ENCODE measurements at places on chromosomes 13 and 19. TPM values are rescaled to one million over a fixed set of nuclear protein-coding genes. Genes with fewer than 3 reads are reported as not detected.

DNA sequence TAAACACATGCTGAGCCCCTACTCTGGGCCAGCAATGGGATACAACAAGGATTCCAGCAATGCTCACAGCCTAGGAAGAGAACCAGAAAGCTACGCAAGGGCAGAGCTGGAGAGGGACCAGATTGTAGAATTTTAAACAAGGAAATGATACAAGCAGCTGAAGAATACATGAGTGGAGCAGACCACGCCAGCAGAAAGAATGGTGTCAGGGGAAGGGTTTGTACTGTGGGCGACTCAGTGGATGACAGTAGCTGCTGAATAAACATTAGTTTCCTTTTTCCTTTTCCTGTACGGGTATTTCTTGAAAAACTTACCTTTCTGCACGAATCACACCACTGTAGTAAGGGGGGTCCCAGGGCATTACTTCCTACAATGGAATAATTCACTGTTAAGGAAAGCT is 30.7 kb downstream of the MIPEP start:
- H3K27ac ChIP-seq = no peak overlapping the region
- no peak overlapping the region for H3K4me3 ChIP-seq
- H3K36me3 ChIP-seq = no peaks in the 10 kb centered on the region
- H3K4me1 ChIP-seq = no peaks in the 10 kb centered on the region

GRCh38 chr13:21639561-21639960 is 31.3 kb upstream of the FGF9 start:
- H3K36me3 ChIP-seq = no peaks in the 10 kb centered on the region
- no peak for DNase-seq
- H3K4me1 ChIP-seq = no peaks in the 10 kb centered on the region
- H3K4me3 ChIP-seq = no peak overlapping the region
- H3K27me3 ChIP-seq = peaks cover 4% of the 10 kb centered on the region

DNA sequence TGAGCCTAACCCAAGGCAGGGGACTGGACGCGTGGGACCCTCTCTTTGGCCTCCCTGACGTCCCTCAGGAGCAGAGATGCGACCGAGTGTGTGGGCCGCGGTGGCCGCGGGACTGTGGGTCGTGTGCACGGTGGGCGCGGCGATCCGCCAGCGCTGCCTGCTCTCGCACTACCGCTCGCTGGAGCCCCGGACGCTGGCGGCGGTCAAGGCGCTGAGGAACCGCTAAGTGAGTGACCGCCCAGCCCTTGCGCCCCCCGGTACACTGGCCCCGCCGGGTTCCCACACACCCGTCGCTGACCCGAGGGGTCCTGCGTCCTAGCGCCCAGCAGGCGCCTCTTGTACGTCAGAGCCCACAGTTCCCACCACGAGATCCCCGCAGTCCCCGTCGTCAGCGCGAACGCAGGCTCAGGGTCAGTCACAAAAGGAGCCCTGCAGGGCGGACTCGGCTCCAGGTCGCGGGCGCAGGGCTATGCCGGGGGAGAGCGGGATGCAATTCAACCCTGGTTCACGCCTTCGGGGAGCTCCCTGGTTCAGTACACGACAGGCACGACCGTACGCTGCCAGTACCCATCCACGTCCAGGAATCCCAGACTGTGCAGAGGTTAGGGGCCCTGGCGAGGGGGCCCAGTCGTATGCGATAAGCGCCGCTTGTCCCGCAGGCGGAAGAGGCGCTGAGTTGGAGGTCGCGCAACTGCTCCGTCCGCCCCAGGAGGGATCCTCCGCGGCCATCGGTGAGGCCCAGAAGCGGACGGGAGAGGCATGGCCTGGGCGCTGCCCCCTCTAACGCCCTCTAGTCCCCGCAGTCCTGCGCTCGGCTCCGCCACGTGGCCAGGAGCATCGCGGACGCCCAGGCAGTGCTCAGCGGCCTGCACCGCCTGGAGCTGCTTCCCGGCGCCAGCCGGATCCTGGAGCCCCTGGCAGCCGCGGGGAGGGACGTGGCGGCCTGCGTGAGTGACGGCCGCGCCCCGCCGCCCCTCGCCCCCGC is 3.6 kb upstream of the IFNL2 start:
- no peak overlapping the region for H3K27ac ChIP-seq
- DNase-seq = no peak
- no peaks in the 10 kb centered on the region for H3K36me3 ChIP-seq
- H3K27me3 ChIP-seq = peaks cover 54% of the 10 kb centered on the region

DNA sequence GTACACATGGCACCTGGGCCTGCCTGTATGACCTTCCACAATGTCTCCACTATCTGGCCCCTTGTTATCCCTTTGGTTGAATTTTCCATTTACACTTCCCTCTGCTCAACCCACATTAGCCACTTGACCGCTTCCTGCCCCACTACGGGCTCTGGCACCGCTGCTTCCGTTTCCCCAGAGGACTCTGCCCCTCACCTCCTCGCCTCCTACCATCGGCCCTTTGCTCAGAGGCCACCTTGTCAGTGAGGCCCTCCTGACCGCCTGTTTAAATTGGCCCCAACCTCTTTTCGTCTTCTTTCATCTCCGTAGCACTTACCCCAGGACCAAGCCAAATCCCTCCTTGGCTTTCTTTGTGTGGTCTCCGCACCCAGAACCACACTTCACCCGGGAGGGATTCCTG is 47.4 kb downstream of the SOX1 start:
- no peak for DNase-seq
- H3K27ac ChIP-seq = no peak overlapping the region
- H3K4me1 ChIP-seq = no peaks in the 10 kb centered on the region

- DNase-seq = no peak
- H3K27me3 ChIP-seq = peaks cover 3% of the 10 kb centered on the region
These were observed 102.6 kb upstream of the SERP2 start for GRCh38 chr13:44271031-44271455.

GRCh38 chr19:10817291-10818038 is 18.5 kb downstream of the TMED1 start:
- peak overlapping the region; percentile 42 for H3K27ac ChIP-seq
- no peaks in the 10 kb centered on the region for H3K27me3 ChIP-seq
- DNase-seq = no peak
- no peak overlapping the region for H3K4me3 ChIP-seq

GRCh38 chr13:60655256-60655655 is 258.2 kb downstream of the TDRD3 start:
- no peaks in the 10 kb centered on the region for H3K27me3 ChIP-seq
- no peak overlapping the region for H3K4me3 ChIP-seq
- no peak overlapping the region for H3K27ac ChIP-seq
- H3K36me3 ChIP-seq = no peaks in the 10 kb centered on the region
- H3K4me1 ChIP-seq = no peaks in the 10 kb centered on the region
- no peak for DNase-seq

- no peak overlapping the region for H3K27ac ChIP-seq
- peaks cover 3% of the 10 kb centered on the region for H3K4me1 ChIP-seq
- no peaks in the 10 kb centered on the region for H3K27me3 ChIP-seq
- DNase-seq = no peak
- H3K36me3 ChIP-seq = peaks cover 23% of the 10 kb centered on the region
These were observed 141.8 kb downstream of the ABCC4 start for GRCh38 chr13:95159458-95159857.

DNA sequence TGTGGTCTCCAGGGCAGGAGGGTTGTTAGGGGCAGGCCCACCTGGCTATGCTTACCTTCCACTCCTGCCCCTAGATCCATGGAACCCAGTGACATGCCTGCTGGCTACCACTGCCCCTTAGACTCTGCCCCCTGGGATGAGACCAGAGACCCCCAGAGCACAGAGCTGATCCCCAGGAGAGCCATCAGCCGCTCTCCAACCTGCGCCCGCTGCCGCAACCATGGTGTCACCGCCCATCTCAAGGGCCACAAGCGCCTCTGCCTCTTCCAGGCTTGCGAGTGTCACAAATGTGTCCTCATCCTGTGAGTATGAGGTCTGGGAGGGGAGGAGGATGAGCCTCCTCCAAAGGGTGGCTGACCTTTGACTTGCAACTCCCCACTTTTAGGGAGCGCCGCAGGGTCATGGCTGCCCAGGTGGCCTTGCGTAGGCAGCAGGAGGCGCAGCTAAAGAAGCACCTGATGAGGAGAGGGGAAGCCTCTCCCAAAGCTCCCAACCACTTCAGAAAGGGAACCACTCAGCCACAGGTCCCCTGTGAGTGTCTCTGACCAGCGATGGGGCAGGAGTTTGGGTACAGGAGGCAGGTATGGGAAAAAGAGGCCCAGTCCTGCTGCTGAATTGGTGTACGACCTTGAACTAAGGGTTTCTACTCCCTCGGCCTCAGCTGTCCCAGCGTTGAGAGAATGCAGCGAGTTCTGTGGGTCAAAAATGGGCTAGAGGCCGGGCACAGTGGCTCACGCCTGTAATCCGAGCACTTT is 2.7 kb downstream of the DMRTC2 start:
- no peak overlapping the region for H3K27ac ChIP-seq
- no peak overlapping the region for H3K4me3 ChIP-seq
- H3K36me3 ChIP-seq = no peaks in the 10 kb centered on the region
- no peaks in the 10 kb centered on the region for H3K4me1 ChIP-seq
- peaks cover 8% of the 10 kb centered on the region for H3K27me3 ChIP-seq

DNA sequence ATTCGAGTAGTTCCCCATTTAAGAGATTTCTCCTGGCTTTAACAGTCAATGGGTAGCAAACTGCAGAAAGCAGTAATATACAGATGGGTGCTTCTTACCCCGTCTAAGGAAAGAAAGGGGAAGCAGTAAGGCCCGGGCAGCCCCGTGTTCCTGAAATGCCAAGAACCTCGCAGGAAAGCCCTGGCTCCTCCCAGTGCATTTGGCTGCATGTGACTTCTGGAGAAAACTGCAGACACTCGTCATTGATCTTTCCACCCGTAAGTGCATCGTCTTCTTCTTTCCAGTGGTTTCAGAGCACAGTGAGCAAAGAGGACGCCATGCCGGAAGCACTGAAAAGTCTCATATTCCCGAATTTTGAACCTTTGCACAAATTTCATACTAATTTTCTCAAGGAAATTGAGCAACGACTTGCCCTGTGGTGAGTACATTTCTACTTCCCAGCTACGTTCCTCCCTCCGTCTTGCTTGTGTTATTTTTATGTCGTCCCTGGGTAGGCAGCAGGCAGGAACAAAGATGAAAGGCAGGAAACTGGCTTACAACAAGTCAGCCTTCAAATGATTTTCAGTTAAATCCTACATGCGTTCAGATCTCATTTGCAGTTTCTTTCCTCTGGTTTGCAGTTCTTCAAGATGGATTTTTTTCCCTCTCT is 165.2 kb downstream of the STK24 start:
- H3K4me1 ChIP-seq = no peaks in the 10 kb centered on the region
- DNase-seq = no peak
- H3K4me3 ChIP-seq = no peak overlapping the region
- H3K36me3 ChIP-seq = peaks cover 24% of the 10 kb centered on the region
- H3K27me3 ChIP-seq = no peaks in the 10 kb centered on the region
- H3K27ac ChIP-seq = no peak overlapping the region

- no peaks in the 10 kb centered on the region for H3K27me3 ChIP-seq
- no peak overlapping the region for H3K4me3 ChIP-seq
- peaks cover 14% of the 10 kb centered on the region for H3K4me1 ChIP-seq
- no peaks in the 10 kb centered on the region for H3K36me3 ChIP-seq
- peak; percentile 57 for DNase-seq
These were observed 156.4 kb upstream of the FREM2 start for GRCh38 chr13:38530492-38530891.

DNA sequence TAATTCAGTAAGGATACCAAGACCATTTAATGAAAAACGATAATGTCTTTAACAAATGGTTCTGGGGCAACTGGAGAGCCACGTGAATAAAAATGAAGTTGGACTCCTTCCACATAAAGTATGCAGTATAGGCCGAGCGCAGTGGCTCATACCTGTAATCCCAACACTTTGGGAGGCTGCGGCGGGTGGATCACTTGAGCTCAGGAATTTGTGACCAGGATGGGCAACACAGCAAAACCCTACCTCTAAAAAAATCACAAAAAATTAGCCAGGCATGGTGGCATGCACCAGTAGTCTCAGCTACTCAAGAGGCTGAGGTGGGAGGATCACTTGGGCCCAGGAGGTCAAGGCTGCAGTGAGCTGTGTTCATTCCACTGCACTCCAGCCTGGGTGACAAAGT is 20.6 kb upstream of the CD33 start:
- no peaks in the 10 kb centered on the region for H3K27me3 ChIP-seq
- no peaks in the 10 kb centered on the region for H3K4me1 ChIP-seq
- no peaks in the 10 kb centered on the region for H3K36me3 ChIP-seq
- H3K4me3 ChIP-seq = no peak overlapping the region
- DNase-seq = no peak
- H3K27ac ChIP-seq = no peak overlapping the region

DNA sequence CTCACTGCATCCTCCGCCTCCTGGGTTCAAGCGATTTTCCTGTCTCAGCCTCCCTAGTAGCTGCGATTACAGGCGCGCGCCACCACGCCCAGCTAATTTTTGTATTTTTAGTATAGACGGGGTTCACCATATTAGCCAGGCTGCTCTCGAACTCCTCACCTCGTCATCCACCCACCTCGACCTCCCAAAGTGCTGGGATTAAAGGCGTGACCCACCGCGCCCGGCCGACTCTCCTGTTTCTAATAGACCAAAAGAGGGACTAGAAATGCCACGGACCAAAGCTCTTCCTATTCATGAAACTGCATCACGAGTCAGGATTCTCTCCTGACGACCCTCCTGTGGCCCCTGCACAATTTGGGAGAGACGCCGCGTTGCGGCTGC is 563 bp downstream of the ZNF43 start:
- peaks cover 20% of the 10 kb centered on the region for H3K36me3 ChIP-seq
- no peak for DNase-seq

DNA sequence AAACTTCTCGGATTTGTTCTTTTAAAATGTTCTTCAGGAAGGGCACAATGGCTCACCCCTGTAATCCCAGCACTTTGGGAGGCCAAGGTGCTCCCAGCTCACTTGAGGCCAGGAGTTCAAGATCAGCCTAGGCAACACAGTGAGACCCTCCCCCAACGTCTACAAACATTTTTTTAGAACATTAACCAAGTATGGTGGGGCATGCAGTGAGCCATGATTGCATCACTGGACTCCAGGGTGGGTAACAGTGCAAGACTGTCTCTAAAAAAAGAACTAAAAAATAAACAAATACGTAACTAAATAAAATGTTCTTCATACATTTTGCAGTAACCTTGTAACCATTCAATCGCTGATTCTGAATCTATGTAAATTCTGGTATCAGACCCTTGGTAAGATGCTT is 2.1 kb upstream of the IPO5 start:
- peak overlapping the region; percentile 22 for H3K27ac ChIP-seq
- H3K4me1 ChIP-seq = peaks cover 34% of the 10 kb centered on the region
- DNase-seq = no peak
- H3K4me3 ChIP-seq = no peak overlapping the region

DNA sequence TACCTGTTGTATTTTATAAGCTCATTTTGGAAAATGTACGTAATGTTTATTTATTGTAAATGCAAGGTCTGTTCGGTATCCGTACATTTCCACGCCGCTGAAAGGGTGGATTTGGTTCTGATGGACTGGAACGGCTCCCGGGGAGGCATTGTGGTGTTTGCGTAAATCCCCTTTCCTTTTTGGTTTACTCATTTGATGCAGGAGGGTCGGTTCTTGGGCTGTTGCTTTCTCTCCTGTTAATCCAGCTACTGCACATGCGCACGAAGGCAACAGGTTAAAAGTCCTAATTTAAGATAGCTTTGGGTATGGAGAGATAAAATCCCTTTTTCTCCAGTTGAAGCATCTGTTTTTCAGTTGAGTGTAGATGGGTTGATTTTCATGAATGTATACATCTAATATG is 224.4 kb downstream of the TM9SF2 start:
- no peaks in the 10 kb centered on the region for H3K27me3 ChIP-seq
- no peaks in the 10 kb centered on the region for H3K4me1 ChIP-seq
- no peaks in the 10 kb centered on the region for H3K36me3 ChIP-seq
- H3K4me3 ChIP-seq = no peak overlapping the region

Gene MBD3L3
- total RNA-seq = 9.0 TPM

Gene CTXN1
- total RNA-seq = 71.7 TPM

Gene CGB1
- not detected for total RNA-seq

Gene PSG3
- total RNA-seq = not detected

Gene B3GNT3
- total RNA-seq = not detected

Gene CNFN
- not detected for total RNA-seq

Gene KANK3
- 1.1 TPM for total RNA-seq

Gene ZNF536
- 3.5 TPM for total RNA-seq

Gene TUBA3C
- total RNA-seq = not detected

Gene STOML3
- total RNA-seq = not detected

Gene TEX101
- total RNA-seq = not detected
